ENCODE measurements at places on chromosomes 1 and 21.

DNA sequence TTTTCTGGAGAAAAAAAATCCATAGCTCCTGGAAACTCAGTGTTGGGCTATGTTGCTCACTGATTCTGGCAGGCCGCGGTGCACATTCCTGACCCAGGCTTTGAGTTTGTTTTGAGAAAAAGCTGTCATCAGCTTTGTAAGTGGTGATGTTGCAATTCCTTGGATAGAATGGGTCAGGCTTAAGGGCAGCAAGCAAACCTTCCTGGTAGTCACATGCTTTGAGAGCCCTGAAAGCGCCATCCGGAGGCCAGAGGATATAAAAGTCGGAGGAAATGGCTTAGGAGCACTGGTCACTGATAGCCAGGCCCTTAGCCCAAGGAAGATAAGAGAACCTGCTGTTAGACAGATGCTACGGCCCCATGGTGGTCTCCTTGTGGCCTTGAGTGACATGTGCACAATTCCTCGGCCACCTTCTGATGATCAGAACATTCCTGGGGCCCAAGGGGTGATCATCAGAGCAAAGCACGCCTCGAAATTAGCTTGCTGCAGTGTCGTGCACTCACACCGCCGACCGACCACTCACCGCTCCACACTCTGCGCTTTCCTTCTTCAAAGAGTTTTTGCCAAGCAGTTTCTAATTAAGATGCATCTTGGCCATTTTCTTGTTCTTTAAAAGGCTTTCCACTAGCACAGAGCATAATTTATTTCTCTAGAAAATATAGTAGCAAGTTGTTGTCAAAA is 78.6 kb downstream of the MAN1C1 start:
- DNase-seq: no peak

- DNase-seq: no peak
Measured at GRCh38 chr1:79694241-79694640, 687.7 kb upstream of the ADGRL4 start.

DNA sequence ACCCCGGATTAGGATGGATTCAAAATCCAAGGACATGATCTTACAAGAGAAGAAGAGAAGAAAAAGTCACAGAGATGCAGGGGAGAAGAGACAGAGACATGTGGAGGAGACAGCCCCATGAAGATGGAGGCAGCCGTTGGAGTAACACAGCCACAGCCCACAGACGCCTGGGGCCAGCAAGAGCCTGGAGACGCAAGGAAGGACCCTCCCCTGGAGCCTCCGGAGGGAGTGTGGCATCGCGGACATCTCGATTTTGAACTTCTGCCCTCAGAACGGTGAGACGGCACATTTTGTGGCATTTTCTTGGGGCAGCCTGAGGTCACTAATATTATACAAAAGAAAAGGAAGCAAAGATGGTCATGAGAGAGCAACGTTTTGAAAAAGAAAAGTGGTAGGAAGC is 28.8 kb downstream of the ABCG1 start:
- DNase-seq: no peak

DNA sequence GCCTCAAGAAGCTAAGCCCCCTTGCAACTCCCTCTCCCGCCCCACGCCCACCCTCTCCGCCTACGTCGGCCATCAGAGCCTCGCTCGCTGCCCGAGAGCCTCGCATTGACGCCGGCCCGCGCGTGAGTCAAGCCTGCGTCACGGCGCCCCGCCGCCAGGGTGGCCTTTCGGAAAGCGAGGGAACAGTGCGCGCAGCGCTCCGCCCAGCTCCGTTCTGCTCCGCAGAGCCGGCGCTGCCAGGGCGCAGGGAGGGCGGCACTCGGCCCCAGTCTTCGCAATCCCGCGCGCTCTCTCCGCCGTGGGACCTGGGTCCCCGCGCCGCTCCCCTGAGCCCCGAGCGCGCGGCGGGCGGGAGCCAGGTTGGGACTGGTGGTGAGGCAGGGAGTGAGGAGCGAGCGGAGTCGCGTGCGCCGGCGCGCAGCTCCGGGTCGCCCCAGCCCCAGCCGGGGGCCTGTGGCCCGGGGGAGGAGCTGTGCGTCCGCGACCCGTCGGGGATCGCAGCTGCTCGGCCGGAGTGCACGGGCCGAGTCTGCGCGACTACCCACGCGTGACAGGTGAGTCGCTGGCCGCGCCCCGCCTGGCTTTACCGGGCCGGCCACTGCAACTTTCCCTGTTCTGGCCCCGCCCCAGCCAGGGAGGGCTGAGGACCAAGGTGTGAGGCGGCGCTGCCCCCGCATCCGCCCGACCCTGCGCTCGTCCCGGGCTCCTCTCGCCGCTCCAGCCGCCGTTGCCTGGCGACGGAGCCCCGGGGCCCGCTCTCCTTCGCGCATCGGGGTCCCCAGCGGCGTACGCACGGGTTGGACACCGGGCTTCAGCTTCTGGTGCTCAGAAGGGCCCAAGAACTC is at the start of gene SLC6A17:
Gene SLC6A17 (plus strand): TSS at position 165 of the 845 bp plus-strand sequence. CDS start 16,436 bp downstream, outside the sequence.
- DNase-seq: no peak

DNA sequence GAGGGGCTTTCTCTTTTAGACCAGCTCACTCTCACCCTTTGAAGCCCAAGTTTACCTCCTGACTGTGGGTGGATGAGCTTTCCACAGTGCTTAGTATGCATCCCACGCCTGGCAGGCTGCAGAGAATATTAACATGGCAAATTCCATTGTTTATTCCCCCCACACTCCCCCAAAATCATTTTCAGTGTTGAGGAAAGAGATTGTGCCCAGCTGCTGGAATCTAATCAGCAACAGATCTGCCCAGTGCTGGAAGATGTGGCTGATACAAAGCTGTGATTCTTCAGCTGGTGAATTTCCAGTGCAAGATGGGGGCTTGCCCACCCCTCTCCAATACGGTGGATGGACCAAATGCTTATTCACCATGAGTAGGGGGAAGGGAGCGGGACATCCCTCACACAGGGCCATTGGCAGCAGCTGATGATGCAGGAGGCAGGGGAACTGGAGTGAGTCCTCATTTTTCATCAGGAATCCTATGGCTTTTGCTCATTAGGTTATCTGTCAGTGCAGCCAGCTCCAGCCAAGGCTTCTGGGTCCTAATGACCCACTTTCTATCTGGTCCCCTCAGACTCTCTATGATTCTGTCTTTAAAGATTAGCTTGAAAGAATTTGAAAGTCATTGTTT is 39.7 kb upstream of the KCNA3 start:
- DNase-seq: no peak

- DNase-seq: no peak
Measured at GRCh38 chr1:238186887-238187574, 296.3 kb upstream of the ZP4 start.

DNA sequence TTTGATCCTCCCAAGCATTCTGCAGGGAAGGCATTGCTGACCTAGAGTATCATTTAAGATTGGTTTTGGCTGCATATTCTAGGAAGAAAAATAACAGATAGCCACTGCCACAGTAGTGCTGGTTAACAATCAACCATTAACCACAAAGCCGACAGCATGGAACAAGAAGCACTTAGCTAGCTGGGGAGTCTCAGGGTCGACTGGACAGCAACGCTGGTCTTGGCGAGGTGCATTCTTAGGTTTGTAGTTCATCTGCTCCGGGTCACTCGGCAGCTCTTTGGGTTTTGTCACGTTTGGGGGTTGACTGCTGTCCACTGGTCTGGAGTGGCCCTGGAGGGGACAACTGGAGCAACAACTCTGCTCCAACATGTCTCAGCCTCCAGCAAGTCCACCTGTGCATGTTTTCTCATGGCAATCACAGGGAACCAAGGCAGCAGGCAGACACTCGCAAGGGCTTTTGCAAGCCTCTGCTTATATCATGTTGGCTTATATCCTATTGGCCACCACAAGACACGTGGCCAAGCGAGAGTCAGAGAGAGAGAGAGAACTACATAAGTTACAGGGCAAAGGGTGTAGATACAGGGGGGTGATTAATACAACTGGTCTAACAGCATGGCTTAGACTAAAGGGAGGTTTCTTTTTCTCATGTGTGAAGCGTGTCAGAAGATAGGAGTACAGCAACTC is 99.5 kb downstream of the LACTBL1 start:
- no peak for DNase-seq

DNA sequence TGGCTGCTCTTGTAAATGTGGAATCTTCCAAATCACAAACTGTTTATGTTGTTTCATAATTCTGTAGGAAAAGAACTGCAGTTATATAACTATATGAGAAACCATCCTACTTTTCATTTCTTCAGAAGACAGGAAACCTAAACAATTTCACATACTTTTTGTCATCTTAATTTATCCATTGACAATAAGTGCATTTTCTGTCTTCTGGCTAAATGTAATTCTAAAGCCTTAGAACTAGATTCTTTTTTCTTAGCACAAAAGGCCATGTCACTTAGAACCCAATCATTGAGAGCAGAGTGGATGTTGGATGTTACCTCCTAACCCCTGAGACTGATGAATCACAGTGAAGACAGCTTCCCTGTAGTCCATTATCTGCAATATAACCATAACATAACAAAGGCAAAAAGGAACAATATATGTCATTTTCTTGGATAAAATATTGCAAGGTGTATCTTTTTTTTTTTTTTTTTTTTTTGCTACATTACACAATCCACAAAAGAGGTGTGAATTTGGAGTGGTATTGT is 410.2 kb upstream of the PRMT6 start:
- no peak for DNase-seq

DNA sequence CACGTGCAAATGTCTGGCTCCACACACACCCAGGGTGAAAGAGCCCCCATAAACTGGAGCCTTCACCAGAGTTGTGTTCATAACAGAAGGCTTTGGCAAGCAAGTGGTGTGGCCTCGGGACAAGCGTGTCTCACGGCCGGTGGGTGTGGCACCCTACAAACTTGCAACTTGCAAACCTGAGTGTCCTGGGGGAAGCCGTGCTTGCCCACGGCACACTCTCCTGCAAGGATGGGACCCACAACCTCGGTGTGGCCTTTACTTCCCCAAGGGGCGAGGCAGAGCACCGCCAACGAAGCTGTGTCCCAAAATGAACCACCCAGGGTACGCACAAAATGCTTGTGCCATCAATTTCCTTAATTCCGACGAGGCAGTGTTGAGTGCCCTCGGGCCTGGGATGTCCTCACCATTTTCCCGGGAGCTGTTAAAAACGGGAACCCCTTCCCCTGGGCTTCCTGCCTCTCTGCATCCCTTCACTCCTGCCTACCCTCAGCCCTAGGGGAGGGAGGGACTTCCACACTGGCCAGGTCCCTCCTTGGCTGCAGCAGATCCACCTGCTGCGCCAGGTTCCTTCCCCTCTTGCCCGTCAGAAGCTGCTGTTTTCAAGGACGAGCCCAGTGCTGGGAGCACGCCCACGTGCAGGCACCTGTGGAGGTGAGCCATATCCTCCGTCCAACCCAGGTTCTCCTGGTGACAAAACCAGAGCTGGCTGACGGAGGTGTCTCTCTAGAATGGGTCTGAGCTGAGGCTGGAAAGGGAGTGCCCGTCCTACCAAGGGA is 111.4 kb downstream of the NPHP4 start:
- no peak for DNase-seq

GRCh38 chr21:20207335-20207734 is 790.9 kb upstream of the NCAM2 start:
- DNase-seq: no peak

DNA sequence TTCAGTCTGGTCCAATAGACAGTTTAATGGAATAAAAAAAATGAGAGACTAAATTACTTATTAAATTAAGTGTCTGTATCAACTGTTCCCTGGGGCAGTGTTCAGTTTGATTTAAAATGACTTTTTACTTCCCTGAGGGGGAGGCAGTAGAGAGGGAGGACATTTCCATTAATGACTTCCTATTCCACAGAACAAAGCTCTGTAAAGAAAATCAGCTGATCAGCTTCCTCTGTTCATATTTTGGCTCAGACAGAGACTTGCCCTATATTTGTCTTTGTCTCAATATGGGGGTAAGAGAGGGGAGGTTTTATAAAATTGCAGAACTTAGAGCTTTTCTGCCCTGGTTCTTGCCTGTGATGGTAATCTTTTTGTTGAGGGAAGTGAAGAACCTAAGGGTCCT is 8.4 kb downstream of the CFAP126 start:
- no peak for DNase-seq

- no peak for DNase-seq
Measured at GRCh38 chr1:151238467-151238739, 16.1 kb upstream of the PSMD4 start.

DNA sequence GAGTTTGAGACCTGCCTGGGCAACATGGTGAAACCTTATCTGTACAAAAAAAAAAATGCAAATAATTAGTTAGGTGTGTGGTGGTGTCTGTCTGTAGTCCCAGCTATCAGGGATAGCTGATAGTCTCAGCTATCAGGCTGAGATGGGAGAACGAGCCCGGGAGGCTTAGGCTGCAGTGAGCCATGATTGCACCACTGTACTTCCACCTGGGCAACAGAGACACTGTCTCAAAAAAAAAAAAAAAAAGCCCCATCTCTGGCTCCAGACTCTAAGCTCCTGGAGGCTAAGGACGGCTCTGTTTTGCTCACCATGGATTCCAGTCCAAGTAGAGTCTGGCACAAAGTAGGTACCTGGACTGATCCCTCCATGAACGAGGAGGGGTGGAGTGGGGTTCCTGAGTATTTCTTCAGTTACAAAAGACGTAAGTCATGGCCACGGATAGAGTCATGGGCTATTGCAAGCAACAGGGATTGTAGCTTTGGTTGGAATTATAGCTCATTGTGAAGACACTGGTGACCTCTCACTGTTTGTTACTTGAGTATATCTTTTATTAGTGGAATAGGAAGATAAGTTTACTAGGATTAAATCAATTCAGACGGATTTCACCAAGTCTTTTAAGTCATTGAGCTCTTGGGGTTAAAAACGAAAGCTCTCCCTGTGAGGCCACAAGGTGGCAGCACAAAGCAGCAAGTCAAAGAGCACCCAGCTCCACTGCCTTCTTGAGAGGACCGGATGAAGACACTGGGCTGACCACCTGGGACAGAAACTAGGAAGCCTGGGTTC is 35.6 kb upstream of the TMEM61 start:
- peak; percentile 72 for DNase-seq

DNA sequence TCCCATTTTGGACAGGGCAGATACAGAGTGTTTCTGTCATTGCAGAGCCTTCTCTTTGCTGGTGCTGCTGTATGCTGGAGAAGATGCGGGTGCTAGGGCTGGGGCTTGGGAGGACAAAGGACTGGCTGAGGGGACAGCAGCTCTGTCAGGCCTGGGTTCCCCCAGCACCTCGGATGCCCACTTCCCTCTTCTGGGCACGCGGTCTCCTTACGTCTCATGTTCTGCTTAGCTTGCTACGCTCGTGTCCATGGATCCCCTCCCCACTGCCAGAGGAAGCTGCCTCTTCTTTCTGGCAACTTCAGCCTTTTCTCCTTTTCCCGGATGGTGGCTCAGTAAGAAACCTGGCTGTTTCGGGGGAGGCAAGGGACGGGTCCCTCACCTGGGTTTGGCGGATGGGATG is 75.7 kb downstream of the ARHGEF10L start:
- DNase-seq: no peak

GRCh38 chr1:170587253-170587593 is 55.3 kb downstream of the GORAB start:
- DNase-seq: no peak

All from keratinocyte (primary cell).